Stimulated activated CD4-positive, alpha-beta T cell treated with anti-CD3 and anti-CD28 coated beads, TNF-alpha, amount 100 ng/mL, for 1 hour (primary cell): ENCODE measurements at places on chromosomes 13 and 19.

GRCh38 chr13:108276060-108276459 lies 6.5 kb downstream of the TNFSF13B start:
- DNase-seq, result no peak

- no peak for DNase-seq
Measured at GRCh38 chr19:493391-494170, 2.7 kb upstream of the MADCAM1 start.

DNA sequence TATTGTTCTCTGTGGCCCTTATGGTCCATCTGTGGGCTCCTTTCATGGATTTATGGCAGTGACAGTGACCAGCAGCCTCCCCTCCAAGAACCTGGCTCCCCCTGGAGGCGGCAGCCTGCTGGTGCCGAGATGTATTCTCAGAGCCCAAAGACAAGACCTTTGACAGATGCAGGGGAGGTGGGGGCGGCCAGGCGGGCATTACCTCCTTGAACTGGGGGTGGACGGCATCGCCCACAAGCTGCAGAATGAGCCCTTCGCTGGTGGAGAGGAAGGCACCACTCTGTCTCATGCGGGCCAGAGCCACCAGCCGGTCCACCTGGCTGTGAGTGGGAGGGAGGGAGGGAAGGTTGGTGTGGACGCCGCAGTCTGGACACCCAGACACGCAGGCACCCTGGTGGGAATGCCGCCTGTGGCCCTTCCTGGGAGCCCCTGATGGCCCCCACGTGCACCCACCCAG lies 6.6 kb downstream of the ISOC2 start:
- DNase-seq, result no peak

DNA sequence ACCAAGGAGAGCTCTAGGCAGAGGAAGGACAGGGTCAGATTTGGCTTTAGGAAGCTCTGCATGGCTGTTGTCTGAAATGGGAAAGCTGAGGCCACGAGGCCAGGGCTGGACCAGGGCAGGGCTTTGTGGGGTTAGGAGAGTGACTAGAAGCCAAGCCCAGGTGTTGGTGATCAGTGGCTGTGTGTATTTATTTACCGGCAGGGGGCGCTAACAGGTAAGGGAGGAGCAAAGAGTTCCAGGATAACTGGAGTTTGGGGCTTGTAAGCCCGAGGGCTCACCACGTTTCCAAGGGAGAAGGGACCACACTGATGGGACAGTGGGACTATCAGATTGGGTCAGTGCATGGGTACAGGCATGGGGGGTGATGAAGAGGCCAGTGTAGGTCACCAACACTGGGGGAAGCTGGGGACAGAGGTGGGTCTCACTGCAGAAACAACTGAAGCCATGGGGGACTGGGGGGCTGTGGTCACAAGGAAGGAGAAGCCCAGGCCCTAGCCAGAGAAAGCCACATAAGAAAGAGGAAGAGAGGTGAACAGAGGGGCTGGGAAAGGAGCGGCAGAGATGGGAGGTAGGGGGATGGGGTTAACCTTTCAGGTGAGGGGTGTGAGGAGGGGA lies 3.9 kb downstream of the TMEM147 start:
- peak; percentile 13 for DNase-seq

DNA sequence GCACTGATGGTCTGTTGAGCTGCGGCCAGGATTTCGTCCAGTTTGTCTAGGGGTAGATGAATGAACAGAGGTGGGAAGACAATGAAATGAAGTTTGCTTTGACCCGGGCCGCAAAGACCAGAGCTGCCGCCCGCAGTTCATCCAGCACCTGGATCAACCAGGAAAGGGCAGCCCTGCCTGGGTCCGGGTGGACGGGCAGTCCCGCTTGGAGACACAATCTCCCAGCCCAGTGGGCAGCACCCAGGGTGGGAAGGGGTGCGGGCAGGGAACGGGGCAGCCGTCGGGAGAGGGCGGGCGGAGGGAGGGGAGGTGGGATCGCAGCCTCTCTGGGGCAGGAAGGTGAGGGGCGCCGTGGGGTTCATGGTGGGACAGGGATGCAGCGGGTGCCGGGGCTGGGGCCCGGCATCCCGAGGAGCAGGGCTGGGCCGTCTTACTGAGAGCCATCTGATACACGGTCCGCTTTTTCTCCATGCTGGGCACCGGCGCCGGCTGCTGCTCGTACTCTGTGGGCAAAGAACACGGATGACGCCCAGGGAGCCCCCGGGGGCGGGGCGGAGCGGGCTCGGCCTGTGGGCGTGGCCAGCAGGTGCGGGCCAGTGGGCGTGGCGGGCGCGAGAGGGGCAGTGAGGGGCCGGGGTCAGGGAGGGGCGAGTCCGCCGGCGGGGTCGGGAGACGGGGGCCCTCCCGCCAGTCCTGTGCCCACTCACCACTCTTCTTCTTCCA lies 33.1 kb downstream of the SHANK1 start:
- DNase-seq, result no peak

- no peak for DNase-seq
Measured at GRCh38 chr19:5141850-5142724, 173.2 kb downstream of the KDM4B start.

GRCh38 chr19:34165295-34165738 lies 7.0 kb upstream of the LSM14A start:
- DNase-seq, result no peak

DNA sequence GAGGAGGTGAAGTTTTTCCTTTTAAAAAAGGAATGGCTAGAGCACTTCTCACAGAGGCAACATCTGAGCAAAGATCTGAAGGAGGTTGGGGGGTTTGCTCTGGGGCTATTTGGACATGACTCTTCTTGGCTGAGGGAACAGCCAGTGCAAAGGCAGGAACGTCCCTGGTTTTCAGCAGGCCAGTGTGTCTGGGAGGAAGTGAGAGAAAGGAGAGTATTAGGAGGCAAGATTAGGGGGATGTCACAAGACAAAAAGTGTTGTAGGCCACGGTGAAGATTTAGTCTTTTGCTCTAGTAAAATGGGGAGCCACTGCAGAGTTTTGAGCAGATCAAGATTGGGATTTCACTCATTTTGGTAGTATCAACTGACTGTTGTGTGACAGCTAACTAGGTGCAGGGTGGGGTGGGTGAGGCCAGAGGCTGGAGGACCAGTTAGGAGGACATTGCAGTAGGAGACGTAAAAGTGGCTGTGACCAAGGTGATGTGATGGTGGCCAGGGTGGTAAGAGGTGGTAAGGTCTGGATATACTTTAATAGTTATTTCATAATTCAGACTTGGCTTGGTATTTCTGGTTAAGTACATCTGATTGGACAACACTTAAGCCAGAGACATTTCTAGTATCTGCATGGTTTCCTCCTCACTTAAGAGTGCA lies 40.6 kb downstream of the WDFY2 start:
- DNase-seq, result no peak
